Putamen (tissue), 1 donor: ENCODE measurements at places on chromosomes 16 and 17.
A peak's percentile ranks its signal among the peaks of the same experiment; 100 is the strongest.

GRCh38 chr16:75377729-75378386 is 55.4 kb downstream of the CFDP1 start:
- DNase-seq, result peak; percentile 60

- DNase-seq, result no peak
These were observed 206.1 kb downstream of the ABCC12 start for GRCh38 chr16:47949714-47950113.

DNA sequence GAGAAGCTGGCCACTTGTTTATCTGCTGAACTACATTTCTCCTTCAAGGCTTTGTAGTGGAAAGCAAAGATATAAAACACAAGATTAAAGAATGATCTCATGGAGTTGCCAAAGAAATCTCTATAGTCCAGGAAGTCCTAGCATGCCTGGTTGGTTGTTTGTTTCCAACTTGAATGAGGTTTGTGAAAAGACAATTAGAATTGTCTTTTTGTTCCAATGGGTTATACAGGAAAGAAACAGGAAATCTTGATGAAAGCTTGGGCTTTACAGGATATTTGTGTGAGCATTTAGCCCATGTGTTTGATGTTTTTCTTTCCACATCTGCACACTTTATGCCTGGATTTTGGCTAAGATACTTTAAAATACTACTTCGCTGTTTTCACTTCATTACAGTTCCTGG is 273.4 kb downstream of the CEP112 start:
- peak; percentile 3 for DNase-seq

GRCh38 chr17:59783221-59784047 is 76.0 kb downstream of the VMP1 start:
- DNase-seq, result no peak

GRCh38 chr17:74744714-74745547 is 3.5 kb upstream of the NHERF1 start:
- peak; percentile 71 for DNase-seq

GRCh38 chr16:47873434-47873833 is 282.4 kb downstream of the ABCC12 start:
- DNase-seq, result no peak

- DNase-seq, result no peak
These were observed 17.5 kb downstream of the SBK1 start for GRCh38 chr16:28309811-28310311.

DNA sequence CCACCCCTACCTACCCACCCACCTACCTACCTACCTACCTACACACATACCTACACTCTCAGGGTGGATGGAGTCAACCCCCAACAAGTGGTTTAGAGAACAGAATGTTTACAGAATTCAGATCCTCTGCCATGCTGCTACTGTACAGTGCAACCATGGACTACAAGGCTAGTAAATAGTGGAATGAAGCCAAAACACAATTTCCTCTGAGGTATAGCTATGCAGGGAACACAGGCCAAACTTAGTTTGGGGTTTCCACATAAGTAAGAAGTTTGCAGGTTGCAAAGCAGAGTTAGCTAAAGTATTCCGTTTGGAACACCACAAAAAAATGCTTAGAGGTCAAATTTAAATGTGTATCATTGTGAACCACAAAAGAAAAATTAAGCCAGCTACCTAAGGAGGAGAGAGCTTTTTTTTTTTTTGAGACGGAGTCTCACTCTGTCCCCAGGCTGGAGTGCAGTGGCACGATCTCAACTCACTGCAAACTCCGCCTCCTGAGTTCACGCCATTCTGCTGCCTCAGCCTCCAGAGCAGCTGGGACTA is 2.7 kb upstream of the AP1G1 start:
- no peak for DNase-seq

- no peak for DNase-seq
These were observed 40.4 kb upstream of the C16orf78 start for GRCh38 chr16:49333259-49333597.

GRCh38 chr17:29683481-29683880 is 60.8 kb upstream of the CORO6 start:
- DNase-seq, result no peak

DNA sequence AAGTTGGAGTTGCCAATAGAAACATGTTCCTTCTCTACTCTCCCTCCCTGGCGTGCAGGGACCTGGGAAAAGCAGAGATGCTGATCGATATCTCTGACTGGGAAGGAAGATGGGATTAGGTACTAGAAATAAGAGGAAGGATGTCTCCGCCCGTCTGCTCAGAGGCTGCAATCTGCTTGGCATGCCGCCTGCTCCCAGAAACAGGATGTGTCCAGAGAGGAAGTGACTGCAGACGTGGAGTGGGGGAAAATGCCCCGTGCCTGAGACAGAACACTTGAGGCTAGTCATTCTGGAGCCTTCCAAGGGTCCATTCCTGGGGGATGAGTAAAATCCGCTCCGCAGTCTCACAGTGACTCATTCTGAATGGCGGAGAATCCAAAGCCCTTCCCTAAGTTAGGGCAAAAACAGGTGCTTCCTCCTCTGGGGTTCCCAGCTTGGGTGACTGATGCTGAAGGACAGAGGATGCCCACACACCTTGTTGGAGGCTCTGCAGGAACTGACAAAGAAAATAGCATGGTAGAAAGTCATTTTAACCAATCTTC is 45.0 kb upstream of the SMURF2 start:
- DNase-seq, result peak; percentile 33

- DNase-seq, result no peak
These were observed 115.6 kb downstream of the CDK5R1 start for GRCh38 chr17:32602396-32602795.

GRCh38 chr16:85422632-85423550 is 190.2 kb upstream of the GSE1 start:
- DNase-seq, result no peak

GRCh38 chr16:54780266-54780665 is 150.4 kb upstream of the IRX5 start:
- no peak for DNase-seq

GRCh38 chr16:50322333-50322732 is 46.5 kb downstream of the BRD7 start:
- no peak for DNase-seq

DNA sequence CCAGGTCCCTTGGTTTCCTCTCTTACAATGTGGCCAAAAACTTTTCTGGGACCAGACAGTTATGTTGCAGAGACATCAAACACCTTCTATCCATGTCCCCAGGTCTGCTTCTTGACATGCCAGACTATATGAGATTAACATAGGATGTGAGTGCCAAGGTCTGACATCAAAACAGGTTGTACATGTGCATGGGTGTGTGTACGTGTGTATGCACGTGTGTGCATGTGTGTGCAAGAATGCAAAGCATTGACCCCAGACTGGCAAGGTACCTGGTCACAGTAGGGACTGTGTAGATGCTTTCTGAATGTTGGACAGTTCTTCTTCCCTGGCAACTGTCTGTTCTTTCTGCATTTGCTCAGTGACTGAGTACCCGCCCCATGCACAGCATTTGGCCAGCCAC is 85.6 kb downstream of the NDE1 start:
- DNase-seq, result no peak

GRCh38 chr17:1260086-1260769 is 10.0 kb upstream of the BHLHA9 start:
- no peak for DNase-seq

DNA sequence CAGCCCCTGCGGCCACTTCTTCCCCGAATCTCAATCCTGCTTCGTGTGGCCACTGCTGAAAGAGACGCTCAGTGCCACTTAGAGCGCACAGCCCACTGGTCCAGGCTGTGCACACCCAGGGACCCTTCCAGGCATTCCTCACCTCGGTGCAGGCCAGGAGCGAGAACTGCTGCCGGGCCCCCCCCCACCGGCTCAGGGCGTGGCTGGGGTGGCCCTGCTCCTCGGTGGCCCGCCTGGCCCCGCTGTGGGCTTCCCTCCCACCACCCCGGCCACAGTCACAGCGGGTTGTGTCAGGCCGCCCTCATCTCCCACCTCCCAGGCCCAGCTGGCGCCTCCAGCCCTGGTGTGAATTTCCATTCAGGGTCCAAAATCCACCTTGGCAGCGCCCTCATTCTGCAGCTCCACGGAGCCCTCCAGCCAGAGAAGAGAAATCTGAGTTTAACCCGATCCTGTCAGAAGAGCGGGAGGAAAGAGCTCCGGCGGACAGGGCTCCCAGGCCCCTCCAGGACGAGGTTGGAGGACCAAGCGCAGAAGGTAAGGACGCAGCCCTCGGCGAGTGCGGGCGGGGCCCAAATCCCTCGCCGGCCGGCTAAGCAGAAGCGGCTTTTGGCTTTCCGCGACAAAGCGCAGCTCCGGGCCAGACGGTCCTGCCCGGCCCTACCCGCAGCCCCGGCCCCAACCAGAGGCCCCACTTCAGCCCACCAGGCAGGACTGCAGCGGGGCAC is 12.0 kb downstream of the TBC1D16 start:
- DNase-seq, result no peak

DNA sequence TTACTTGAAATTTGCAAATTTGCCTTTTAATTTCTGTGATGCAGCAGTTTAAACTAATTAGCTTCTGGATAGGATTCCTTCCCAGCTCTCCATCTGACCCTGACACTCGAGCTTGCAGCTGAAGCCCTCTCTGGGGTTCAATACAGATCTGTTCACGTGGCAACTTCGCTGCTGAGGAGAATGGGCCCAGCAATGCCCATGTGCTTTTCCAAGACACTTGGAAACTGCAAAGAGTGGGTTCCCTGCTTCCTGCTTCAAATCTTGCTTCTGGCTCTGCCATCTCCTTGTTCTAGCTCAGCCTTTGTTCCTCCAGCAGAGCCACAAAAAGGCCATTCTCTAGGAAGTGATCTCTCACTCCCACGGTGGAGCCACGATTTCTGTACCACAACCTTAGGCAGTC is 50.0 kb upstream of the IRX6 start:
- DNase-seq, result no peak

GRCh38 chr17:48825446-48826381 is 5.1 kb upstream of the CALCOCO2 start:
- DNase-seq, result no peak

DNA sequence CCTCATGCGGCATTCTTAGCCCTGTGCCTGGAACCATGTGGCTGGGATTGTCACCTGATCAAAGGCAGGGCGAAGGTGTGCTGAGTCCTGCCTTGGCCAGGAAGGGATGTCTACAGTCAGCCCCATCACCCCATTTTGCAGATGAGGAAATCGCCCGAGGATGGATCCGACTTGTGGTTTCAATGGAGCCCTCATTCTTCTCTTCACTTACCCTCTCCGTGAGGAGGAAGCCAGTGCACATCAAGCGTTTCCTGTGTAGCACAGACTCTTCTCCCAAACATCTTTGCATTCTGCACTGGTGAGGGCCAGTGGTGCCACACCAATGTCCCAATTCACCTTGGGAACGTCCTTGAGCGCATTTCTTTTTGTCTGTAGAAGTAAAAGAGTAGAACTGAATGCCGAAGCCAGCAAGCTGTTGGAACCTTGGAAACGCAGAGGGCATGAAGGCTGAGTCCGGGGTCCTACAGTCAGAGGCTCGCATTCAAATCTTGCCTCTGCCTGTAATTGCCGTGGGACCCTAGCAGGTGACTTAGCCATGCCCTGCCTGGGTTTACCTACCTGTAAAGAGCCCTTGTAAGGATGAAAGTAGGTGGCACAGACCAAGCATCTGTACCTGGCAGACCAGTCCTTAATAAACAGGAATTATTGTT is 85.4 kb downstream of the IRF8 start:
- no peak for DNase-seq

DNA sequence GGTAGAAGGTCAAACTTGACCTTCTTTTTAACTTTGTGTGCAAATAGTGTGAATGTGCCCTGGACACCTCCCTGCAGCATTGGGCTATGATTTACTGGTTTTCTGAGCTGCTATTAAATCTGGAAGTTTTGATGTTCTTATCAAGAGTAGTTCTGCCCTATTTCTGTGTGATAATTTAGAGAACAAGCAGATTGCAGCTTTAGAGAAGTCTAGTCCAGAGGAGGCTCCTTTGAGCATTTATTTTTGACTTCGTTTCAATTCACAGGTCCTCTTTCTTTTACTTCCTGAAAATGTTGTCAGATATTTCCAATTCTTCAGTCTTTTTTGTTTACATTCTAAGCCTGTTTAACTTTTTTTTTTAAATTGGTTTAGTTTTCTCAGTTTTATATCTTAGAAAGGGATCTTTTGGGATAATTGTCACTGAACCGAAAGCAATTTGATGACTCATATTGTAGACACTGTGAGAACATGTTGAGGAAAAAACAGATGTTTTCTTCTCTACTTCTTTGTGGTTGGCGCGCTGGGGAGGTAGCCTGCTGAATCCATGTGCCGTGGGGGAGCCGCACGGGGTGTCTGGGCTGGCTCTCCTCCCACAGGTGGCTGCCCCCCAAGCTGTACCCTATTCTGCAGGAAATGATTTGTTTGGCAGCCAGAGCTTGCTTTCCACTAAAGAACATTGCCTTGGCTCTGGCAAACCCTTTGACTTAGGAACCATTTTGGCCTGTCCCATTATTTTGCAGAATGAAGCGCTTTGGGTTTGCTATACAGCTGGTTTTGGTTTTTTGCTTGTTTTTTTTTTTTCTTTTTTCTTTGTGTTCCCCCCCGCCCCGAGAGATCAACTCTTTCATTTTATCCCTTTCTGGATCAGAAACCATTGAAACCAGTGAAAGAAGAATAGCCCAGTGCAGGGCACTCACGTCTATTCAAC is 53.4 kb downstream of the MFSD11 start:
- no peak for DNase-seq

GRCh38 chr16:28925386-28926228 is 569 bp upstream of the RABEP2 start:
- DNase-seq, result peak; percentile 60

DNA sequence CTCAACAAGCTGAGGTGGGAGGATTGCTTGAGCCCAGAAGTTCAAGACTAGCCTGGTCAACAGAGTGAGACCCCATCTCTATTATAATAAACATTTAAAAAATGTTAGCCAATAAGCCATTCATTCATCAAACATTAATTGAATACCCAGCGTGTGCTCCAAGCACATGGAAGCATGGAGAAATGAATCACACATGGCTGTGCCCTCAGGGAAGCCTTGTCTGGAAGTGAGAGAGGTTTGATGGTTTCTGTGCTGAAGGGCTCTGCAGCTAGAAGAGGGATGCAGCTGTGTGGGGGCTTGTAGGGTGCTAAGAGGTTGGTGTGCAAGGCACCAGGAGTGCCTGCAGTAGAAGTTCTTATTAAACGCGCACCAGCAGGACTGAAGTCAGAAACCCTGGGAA is 11.2 kb downstream of the CYB5D2 start:
- DNase-seq, result no peak

- no peak for DNase-seq
These were observed 440.4 kb upstream of the ERCC4 start for GRCh38 chr16:13479549-13479948.

- no peak for DNase-seq
These were observed 70.7 kb upstream of the GNAO1 start for GRCh38 chr16:56120447-56121155.
